ENCODE measurements at places on chromosomes 1 and 21.

DNA sequence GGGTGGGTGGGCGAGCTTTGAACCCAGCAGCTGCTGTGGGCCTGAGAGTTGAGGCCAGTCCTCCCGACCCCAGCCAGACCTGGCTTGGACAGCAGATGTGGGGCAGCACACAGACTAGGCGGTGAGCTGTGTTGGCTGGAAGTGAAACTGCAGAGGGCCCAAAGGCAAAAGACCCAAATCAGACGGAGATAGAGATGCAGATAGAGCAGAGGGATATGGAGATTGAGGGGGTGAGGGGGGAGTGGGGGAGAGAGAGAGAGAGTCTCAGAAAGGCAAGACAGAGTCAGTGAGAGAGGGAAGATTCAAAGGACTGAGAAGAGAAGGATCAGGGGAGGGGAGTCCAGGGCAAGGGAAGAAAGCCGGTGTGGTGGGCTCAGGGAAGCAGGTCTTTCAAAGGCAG, 17.0 kb upstream of the POU3F1 start:
- no peak for DNase-seq

- no peak for DNase-seq
These were observed 44.0 kb downstream of the PTAFR start for GRCh38 chr1:28132171-28133167.

- no peak for DNase-seq
These were observed 107.4 kb downstream of the NTPCR start for GRCh38 chr1:233057836-233058235.

DNA sequence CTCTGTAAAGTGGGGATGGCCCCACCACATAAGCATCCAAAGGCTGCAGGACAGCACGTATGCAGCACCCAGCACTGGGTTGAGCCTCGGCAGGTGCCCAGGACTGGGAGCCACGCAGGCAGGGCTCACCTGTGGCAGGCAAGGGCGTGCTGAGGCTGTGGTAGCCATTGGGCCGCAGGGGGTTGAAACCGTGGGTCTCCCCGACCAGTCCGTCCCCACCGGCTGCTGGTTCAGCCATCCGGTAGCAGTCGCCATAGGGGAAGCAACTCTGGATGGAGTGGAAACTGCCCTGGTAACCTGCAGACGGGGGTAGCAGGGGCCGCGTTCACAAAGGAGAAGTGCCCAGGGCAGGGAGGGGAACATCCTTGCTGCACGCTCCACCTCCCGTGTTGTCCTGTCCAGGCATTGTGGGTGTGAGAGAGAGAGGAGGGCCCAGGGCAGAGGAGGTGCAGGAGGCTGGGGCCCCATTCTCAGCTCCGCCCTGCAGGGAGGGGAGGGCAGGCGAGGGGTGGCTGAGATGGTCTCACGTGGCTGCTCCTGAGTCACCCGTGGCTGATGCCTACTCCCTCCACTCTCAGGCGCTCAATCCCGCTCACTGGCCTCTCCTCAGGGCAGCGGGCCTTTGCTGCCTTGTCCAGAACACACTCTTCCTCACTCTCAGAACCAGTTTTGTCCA, 49.9 kb downstream of the DMRTB1 start:
- DNase-seq, result no peak

GRCh38 chr1:227924833-227925574, 22.7 kb downstream of the WNT9A start:
- no peak for DNase-seq

- DNase-seq, result no peak
These were observed 67.1 kb downstream of the SH3BGR start for GRCh38 chr21:39518847-39519210.

DNA sequence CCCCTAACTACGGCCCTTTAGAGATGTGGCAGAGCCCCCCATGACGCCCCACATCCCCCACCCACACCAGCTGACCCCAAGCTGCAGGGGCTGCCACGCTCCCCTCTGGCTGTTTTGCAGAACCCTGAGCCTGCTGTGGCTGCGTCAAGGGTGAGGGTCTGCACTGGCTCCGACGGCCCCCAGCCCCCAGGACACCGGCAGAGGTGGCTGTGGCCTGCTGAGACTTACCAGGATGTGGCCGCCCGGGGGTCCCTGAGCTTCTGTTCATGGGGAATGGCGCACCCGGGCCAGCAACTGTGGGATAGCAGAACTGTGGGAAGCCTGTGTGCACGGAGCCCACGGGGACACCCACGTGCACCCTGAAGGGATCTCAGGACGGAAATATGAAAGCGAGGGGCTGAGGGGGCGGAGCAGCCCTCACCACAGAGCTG, 12.8 kb upstream of the RNF223 start:
- DNase-seq, result no peak

- DNase-seq, result no peak
These were observed 15.5 kb downstream of the ACTN2 start for GRCh38 chr1:236701782-236702181.

DNA sequence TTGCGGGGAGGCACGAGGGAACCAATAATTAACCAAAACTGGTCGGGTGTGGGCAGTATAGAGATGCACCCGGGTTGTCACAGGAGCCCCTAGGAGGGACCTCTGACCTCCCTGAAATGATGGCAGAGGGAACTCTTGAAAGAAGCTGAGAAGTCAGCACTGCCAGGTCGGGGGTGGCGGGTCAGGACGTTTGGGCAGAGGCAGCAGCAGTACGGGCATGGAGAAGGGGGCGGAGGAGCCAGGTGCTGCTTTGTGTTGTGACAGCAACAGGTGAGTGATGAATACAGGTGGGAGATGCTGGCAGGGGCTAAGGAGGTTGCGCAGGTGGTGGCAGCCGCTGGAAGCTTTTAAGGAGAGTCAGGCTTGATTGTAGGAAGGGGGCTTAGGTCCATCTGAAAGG, 11.7 kb downstream of the TNFRSF1B start:
- peak; percentile 18 for DNase-seq

DNA sequence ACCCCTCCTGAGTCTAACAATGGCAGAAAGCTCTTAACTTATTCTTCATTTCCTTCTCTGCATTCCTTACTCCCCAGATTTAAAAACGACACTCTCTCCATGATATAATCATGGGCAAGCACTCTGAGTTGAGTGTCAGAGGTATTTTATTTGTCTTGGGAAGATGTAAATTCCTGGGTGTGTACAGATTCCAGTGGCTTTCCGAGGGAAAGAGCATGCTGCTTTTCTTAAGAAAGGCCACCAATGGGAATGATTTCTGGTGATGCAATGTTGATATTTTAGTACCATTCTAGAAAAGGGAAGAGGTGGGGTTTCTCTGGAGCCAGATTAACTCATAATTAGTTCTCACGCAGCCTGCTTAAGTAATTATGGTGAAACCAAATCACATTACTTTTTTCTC, 47.8 kb upstream of the BTG3 start:
- DNase-seq, result no peak

GRCh38 chr1:230057681-230058565, 9.1 kb upstream of the GALNT2 start:
- DNase-seq, result no peak

GRCh38 chr1:54371942-54372275, 34.3 kb downstream of the SSBP3 start:
- no peak for DNase-seq

DNA sequence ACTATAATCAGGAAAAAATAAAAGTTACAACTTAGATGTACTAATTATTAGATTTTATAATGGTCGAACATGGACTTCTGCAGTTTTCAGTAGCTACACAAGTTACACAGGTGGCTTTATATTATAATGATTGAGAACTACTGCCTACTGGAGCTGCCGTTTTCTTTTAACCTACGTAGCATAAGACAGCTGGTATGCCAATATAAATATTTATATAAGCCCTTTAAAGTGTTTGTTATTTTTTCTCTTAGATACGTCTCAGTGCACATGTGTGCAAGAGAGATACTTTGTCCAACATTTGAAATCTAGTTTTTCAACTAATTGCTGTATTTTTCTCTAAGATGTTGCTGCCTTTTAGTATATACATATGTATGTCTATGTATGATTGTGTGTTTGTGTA, 42.4 kb downstream of the PDC start:
- DNase-seq, result no peak

GRCh38 chr1:26500488-26501175, 28.4 kb downstream of the HMGN2 start:
- DNase-seq, result peak; percentile 21

DNA sequence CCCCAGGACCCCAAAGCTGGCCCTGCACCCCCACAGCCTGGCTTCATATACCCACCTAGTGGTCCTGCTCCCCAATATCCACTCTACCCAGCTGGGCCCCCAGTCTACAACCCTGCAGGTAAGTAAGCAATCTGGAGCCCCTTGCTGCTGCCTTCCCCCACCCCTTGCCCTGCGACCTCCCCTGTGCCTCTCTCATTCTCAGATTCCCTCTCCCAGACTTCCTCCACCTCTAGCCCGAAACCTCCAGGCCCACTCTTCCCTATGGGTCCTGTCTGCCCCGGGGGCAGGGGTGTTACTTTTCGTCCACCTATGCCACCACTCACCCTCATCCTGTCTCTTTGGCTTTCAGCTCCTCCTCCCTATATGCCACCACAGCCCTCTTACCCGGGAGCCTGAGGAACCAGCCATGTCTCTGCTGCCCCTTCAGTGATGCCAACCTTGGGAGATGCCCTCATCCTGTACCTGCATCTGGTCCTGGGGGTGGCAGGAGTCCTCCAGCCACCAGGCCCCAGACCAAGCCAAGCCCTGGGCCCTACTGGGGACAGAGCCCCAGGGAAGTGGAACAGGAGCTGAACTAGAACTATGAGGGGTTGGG, 2.9 kb downstream of the SHISA4 start:
- DNase-seq, result no peak

- no peak for DNase-seq
These were observed 16.1 kb downstream of the PRRC2C start for GRCh38 chr1:171501305-171502024.

- no peak for DNase-seq
These were observed 153.5 kb downstream of the PLXNA2 start for GRCh38 chr1:208090388-208091301.

DNA sequence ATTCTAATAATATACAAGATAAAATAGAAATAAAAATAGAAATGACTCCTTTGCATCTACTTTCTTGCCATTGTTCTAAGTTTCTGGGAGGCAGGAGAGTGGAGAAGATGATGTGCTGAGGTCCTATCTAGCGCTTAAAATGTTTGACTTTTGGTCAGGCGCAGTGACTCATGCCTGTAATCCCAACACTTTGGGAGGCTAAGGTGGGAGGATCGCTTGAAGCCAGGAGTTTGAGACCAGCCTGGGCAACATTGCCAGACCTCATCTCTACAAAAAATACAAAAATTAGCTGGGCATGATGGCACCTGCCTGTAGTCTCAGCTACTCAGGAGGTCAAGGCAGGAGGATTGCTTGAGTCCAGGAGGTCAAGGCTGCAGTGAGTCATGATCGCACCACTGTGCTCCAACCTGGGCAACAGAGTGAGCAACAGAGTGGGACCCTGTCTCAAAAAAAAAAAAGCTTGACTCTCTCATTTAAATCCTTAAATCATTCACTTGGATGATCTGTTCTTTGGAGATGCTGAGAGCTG, 24.2 kb upstream of the SLC45A1 start:
- DNase-seq, result no peak

DNA sequence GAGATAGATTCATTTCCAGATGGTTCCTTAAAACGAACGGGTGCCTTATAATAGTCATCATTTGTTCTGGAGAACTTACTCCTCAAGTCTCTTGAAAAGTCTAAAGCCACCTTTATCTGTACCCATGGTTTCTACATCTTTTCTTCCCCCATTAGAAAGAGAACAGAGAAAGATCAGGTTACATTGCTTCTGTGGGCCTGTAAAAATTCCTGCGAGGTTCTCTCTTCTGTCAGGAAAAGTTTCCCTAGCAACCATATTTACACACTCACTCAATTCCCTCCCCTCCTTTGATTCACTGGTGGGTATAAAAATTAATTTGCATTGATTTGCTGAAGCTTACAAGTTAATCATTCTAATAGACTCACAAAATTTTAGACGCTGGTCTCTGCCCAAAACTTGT, 6.7 kb downstream of the PHC2 start:
- DNase-seq, result no peak

DNA sequence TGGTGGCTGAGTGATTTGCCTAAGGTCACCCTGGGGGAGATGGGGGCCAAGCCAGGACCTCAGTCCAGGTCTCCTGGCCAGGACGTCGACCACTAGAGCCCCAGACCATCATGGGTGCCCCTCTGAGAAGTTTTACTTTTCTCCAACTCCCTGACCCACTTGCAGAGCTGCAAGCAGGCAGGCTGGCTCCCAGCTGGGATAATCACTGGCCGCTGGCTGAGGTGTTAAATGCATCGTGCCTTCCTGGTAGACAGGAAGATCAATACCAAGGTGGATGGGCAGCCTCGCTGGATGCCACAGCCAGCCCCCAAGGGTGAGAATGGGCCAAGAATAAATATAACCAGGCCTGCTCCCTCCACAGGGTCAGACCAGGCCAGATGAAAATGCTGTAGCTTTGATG, 106.2 kb downstream of the EPHB2 start:
- no peak for DNase-seq

- DNase-seq, result peak; percentile 29
These were observed 30.8 kb upstream of the PTGFRN start for GRCh38 chr1:116878804-116879477.

All from NCI-H187 treated with DMSO at 0.1 percent for 48 hours (cell line).